ENCODE measurements at places on chromosomes 1 and 21.

DNA sequence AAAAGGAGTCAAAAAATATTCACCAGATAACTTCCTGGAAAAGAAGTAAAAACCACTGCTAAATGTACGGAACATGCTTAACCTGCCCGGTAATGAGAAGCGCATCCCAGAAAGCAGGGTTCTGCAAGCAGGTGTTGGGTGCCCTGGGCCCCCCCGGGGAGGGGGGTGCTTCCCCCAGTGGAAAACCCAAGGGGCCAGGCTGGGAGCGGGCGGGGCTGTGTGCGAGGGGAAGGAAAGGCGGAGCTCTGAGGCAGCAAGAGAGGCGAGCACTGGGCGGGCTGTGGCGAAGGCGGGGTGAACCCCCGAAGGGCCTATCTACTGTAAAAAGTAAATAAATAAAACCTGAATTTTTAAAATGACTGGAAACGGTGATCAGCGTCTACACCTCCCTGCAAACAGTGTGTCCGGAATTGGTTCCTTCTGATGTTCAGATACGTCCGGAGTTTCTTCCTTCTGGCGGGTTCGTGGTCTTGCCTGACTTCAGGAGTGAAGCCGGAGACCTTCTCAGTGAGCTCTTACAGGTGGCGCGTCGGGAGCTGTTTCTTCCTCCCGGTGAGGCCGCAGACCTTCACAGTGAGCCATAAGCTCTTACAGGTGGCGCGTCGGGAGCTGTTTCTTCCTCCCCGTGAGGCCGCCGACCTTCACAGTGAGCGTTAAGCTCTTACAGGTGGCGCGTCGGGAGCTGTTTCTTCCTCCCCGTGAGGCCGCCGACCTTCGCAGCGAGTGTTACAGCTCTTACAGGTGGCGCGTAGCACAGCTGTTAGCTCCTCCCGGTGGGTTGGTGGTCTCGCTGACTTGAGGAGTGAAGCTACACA is 13.4 kb downstream of the FTCD start:
- DNase-seq: no peak

DNA sequence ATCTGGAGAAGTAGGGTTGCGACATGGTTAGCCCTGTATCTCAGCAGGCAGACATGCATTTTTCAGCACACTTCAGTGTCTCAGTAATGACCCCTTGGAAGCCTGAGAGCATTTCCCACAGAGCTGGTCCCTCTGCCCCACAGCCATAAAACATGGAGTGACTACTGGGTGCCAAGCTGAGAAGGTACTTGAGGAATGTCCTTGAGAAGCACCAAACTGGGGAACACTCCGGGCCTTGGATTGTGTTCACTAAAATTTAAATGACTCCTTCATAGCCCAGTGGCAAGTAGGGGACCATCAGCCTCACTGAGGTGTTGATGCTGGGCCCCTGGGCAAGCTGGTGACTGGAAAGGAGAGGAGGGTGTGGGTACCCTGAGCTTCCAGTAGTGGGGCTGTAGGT is 54.7 kb downstream of the KCNJ6 start:
- DNase-seq: no peak

- no peak for DNase-seq
Observed at GRCh38 chr1:167057241-167057688, 32.9 kb downstream of the GPA33 start.

DNA sequence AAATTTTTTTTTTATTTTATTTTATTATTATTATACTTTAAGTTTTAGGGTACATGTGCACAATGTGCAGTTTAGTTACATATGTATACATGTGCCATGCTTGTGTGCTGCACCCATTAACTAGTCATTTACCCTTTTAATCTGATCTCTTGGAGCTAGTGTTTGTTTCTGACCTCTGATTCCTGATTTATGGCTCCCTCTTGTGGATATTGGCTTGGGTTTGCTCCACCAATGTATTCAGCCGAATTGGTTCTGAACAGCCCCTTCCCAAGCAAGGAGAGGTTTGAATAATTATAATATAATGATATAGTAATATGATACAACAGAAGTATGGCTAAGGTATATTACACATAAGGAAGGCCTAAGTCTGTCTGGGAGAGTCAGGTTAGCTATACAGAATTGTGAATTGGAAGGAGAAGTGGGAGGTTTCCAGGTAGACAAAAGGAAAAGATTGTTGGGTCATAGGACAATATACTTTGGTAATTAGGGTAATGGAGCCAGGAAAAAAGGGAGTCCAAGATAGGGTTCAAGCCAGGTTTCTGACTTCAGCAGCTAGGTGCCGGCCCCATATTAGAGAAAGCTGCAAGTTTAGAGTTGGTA is 53.1 kb upstream of the HMCN1 start:
- DNase-seq: peak; percentile 21

DNA sequence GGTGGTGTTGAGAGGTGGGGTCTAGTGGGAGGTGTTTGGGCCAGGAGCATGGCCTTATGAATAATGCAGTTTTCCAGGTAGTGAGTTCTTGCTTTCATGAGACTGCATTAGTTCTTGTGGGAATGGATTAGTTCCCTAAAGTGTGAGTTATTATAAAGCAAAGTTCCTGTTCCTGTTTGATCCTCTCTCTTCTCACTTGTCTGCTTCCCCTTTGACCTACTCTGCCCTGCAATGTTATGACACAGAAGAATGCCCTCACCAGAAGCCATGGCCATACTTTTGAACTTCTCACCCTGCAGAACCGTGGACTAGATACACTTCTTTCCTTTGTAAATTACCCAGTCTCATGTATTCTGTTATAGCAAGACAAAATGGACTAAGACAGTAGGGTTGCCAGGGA is 53.6 kb downstream of the MAP3K7CL start:
- DNase-seq: no peak

GRCh38 chr1:5423109-5423508 is 569.1 kb downstream of the NPHP4 start:
- no peak for DNase-seq

- no peak for DNase-seq
Observed at GRCh38 chr1:230594214-230594773, 48.0 kb upstream of the COG2 start.

DNA sequence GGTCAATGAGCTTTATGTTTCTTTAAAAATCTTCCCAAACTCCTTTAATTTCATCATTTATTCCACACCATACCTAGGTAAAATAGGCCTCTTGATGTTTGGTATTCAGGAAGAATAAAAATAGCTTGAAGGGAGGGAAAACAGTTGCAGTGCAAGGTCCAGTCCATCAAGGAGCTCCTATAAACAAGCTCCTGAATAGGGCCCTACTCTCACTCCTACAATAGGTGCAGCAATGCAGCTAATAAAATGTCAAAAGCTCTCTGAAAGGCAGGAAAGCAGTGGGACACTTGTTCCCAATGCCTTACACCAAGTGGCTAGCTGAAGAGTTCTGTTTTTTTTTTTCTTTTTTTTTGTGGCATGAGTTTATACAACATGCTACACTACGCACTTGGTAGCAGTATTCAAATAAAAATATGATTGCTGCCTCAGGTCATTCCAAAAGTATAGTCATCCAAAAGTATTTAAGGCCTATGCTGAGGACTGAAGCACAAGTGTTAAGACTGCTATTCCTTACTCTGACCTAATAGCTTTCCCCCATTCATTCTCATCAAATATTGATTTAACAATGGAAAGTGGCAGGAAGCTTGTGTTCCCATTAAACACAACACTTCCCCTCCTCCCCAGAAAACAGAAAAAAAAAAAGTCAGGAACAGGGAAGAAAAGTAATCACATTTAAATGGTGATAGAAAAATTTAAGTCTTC is 9.8 kb downstream of the TEX38 start:
- no peak for DNase-seq

GRCh38 chr1:113133759-113134158 is 60.8 kb downstream of the LRIG2 start:
- no peak for DNase-seq

- no peak for DNase-seq
Observed at GRCh38 chr1:171881442-171881841, 40.1 kb downstream of the DNM3 start.

DNA sequence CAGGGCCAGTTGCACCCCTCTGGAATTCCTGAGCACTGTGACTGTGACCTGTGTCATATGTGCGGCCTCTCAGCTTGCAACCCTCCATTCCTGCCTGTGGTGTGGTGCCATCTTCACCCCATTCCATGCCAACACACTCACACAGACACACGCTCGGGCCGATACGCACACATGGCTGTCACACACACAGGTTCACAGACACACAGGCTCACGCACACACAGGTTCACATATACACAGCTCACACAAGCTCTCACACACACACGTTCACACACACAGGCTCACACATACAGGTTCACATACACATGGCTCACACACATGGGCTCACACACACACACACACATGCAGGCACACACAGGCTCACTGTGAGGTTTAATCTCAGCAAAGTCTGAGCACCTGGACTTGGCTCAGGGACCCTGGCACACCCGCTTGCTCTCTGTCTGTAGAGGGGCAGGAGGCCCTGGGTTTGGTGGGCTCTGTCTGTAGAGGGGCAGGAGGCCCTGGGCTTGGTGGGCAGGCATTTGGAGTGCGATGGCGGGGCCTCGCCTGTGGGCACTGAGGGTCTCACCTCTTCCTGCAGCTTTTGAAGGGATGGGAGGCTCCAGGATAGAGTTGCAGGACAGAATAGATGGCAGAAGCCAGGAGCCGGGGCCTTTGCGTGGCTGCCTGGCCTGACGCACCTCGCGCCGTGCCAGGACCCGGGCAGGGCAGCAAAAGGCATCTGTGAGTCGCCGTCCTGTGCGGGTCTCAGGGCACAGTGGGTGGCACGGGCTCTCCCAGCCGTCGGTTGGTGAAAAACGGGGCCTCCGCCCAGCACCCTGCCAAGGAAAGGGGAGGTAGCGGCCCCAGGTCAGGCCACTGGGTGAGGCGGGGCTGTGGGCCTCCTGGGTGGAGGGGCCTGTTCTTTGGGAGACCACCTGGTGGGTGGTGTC is 17.1 kb downstream of the COL18A1 start:
- DNase-seq: no peak

- peak; percentile 78 for DNase-seq
Observed at GRCh38 chr1:199081739-199082138, 442.9 kb downstream of the PTPRC start.

DNA sequence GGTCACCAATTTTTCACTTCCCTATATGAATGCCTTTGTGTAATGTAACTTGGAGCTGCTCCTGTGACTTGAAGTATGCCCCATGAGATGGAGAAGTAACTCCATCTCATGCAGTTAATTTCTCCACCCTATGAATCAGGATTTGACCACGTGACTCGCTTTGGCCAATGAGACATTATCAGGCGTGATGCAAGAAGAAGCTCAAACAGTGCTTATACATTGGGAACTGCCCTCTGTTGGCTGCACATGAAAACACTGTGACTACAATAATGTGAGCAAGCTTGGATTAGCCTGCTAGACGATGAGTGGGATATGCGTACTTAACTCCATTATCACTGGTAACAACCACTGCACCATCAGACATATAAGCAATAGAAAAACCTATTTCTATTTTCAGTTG is 684.4 kb downstream of the PLA2G4A start:
- DNase-seq: no peak

GRCh38 chr1:56334047-56334446 is 245.3 kb downstream of the PLPP3 start:
- DNase-seq: no peak

DNA sequence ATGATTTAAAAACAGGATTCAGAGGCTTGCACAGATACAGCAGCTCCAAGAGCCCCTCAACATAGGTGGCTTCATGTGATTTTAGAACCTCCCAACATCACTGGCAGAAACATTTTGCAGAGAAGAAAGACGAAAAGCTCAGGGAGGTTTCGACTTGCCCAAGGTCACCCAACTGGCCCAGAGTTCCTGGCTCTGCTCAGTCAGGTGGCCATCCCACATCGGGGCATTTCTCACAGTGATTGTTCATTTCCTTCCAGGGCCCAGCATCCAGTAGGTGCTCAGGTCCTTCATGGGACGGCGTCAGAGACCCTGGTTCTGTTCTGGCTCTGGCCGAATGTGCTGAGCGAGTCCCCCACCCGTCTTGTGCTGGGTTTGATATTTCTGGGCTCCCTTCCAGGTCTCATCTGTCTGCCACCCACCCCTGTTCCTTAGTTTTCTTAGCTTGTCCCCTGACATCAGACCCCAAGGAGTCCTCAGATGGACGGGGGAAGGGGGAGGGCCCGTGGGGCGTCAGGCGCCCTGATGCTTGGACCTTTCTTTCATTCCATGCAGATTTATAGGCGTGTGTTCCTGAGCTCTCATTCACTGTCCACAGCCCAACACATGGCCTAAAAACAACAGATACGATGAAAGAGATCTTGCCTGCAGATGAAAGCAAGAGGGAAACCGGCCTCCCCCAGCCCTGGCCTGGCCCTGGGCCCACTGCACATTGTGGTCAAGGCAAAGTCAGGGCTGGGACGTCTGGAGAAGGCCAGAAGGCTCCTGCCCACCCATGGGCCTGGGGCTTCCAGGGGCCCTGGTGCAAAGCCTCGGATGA is 123.1 kb upstream of the ZBTB40 start:
- no peak for DNase-seq

DNA sequence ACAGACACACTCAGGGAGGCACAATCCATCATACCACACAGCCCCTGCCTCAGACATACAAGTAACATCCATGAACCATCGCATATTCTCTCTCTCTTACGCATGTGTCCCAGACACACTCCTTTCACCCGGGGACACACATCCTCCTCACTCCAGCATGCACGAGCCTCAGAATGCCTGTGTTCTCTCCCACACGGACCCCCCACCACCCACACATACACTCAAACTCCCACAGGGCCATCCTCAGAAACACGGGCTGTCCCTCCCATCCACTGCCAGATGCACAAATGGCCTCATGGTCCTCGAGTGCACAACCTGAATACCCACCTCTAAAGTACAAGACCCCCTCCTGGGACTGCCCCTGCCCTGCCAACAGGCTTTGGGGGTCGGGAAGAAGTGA is 2.2 kb upstream of the C1QC start:
- DNase-seq: no peak

GRCh38 chr1:238660849-238661248 is 725.5 kb upstream of the CHRM3 start:
- no peak for DNase-seq

GRCh38 chr21:14988760-14989159 is 76.0 kb downstream of the NRIP1 start:
- DNase-seq: no peak

GRCh38 chr1:214259353-214259977 is 21.5 kb upstream of the SMYD2 start:
- DNase-seq: no peak

GRCh38 chr1:116207126-116207735 is 96.0 kb downstream of the MAB21L3 start:
- DNase-seq: no peak

GRCh38 chr1:66984491-66984890 is 59.7 kb downstream of the MIER1 start:
- DNase-seq: peak; percentile 62

- no peak for DNase-seq
Observed at GRCh38 chr1:231364192-231364591, 26.1 kb downstream of the SPRTN start.

DNA sequence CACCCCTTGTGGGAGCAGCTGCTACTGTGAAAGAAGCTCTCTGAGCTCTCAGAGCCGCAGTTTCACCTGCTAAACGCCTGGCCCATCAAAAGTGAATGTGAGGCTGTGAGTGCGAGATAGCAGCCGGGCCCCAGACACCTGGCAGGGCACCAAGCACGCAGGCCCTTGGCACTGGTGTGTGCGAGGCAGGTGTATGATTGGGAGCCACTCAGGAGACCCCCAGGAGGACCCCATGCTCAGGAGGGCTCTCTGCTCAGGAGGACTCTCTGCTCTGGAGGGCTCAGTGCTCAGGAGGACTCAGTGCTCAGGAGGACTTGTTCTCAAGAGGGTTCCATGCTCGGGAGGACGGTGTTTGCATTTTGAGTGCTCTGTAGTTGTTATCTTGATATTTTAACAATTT is 14.3 kb upstream of the ADARB1 start:
- DNase-seq: no peak

GRCh38 chr1:150498342-150498741 is 9.6 kb upstream of the ECM1 start:
- no peak for DNase-seq

GRCh38 chr1:235865565-235866204 is 1.0 kb downstream of the LYST start:
- DNase-seq: no peak
